ENCODE measurements at places on chromosomes 1 and 21. TPM values are rescaled to one million over a fixed set of nuclear protein-coding genes. Genes with fewer than 3 reads are reported as not detected.

The BMP8B gene
- 2.0 TPM for total RNA-seq

GRCh38 chr1:18668046-18668445 is 37.4 kb downstream of the PAX7 start:
- no peak for DNase-seq

The LMOD1 gene
- 31.6 TPM for total RNA-seq

DNA sequence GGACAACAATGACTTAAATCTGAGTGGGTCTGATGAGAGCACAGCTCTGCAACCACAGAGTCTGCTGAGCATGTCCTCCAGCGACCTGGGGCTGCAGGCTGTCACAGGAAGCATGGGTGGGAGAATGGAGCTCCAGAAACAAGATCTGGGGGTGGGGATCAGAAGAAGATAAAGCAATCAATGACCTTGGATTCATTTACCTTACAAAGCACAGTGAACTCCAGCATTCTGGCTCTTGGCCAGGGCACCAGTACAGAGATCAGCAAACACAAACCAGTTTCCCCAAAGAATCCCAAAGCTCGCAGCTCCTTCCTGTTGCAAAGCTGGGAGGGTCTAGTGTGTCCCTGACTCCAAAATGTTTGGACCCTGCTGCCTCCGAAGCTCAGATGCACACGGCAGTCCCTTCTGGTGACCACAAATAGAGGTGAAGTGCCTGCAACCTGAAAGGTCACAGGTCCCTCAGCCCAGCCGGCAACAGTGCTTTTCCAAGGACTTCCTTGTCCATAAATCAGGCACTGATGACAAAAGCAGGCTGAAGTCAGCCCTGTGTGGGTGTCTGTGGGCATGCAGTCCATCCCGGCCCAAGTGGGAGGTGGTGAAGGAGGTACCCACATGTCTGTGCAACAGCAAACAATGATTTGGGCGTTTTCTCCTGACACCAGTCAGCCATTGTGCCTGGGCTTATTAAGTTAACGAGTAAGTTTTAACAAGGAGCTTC is 76.1 kb downstream of the SH3BGR start:
- no peak for DNase-seq

The MMP23B gene
- 19.2 TPM for total RNA-seq

GRCh38 chr1:220550811-220551399 is 23.0 kb downstream of the MARK1 start:
- DNase-seq = no peak

DNA sequence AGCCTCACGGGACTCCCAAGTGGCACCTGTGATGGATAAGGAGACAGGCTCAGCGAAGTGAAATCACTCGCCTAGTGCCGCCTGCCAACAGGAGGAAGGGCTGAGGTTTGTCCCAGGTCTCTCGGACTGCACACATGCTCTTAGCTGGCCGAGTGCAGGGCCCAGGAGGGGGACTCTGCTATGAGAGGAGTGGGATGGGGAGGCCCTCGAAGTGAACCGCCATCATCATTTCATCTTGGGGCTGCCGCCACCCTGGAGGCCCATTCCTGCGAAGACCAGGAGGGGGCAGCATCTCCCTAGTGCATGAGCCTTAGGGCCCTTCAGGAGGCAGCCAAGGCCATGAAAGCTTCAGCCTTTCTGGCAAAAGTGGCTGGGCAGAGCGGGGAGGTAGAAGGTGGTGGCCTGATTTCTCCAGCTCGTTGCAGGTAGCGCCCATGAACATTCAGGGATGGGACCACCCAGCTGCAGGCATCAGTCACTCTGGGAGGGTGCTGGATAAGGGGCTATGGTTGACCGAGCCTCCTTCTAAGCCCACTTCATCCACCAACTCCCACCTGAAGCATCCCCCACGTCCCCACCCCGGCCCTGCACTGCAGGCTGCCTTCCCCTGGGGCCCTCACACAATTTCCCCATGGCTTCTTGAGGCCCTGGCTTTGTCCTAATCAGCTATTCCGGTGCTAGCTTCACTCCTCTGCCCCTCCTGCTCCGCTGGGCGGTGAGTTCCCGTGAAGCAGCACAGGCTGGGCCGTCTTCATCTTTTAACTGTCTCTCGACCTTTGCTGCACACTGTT is 17.2 kb upstream of the RASSF5 start:
- DNase-seq = peak; percentile 82

GRCh38 chr1:43256675-43257570 is 12.9 kb upstream of the TMEM125 start:
- no peak for DNase-seq

GRCh38 chr1:10707208-10707607 is 89.2 kb downstream of the CASZ1 start:
- no peak for DNase-seq

DNA sequence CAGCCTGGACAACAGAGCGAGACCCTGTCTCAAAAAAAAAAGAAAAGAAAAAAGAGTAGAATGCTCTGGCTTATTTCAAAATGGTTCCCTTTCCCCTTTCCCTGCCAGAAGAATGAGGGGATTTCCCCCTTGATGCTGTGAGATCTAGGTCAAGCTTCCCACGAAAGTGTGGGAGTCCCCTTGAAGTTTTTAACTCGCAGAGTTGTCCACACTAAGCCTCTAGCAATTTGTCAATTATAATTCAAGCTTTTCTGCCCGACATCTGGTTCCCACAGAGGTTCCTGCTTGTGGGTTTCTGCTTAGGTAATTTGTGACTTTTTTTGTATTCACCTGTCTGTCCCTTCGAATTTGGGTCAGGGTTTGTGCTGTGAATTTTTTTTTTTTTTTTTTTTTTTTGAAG is 62.8 kb downstream of the ZFYVE9 start:
- no peak for DNase-seq

DNA sequence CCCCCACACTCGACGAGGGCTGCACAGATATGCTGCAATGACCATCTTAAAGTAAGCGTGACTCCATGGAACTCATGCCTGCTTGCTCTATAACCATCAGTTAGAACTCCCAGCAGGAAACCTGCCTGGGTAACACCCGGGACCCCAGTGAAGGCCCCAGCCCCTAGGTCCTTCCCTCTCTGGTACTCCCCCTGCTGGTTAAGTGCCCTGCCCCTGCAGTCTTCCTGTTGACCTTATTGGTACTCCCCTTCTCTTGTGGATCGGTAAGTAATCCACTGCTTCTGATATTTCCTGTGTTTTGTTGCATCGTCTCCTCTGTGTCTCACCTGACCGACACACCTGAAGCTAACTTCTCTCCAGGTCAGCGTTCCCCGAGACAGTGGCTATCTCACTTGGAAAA is 104.8 kb upstream of the COG2 start:
- no peak for DNase-seq

The TRIM67 gene
- 0.32 TPM for total RNA-seq

The ST3GAL3 gene
- total RNA-seq = 23.9 TPM

The TMEM82 gene
- total RNA-seq = not detected

GRCh38 chr1:234512451-234512861 is 33.5 kb upstream of the TARBP1 start:
- DNase-seq = no peak

DNA sequence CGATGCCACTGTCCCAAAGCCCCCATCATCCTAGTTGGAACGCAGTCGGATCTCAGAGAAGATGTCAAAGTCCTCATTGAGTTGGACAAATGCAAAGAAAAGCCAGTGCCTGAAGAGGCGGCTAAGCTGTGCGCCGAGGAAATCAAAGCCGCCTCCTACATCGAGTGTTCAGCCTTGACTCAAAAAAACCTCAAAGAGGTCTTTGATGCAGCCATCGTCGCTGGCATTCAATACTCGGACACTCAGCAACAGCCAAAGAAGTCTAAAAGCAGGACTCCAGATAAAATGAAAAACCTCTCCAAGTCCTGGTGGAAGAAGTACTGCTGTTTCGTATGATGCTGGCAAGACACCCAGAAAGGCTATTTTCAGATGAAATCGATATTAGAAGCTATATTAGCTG is 8.1 kb downstream of the RHOU start:
- DNase-seq = no peak
